ENCODE measurements at places on chromosomes 3 and 15.

- DNase-seq: no peak
Measured at GRCh38 chr3:126851934-126852333, 131.0 kb upstream of the PLXNA1 start.

DNA sequence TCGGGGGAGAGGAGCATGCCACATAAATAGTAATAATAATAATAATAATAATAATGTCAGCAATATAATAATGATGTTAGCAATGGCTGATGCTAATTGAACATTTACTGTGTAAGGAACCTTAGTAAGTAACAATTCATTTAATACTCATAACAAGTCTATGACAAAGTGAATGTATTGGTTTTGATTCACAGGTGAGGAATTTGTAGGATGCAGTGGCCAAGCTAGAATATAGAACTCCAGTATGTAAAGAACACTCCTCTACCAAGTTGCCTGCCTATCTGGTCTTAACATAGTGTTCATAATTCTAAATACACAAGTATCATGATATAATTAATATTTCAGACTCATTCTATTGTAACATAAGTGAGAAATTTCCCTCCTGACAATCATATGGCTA lies 1016.5 kb downstream of the ROBO1 start:
- no peak for DNase-seq

DNA sequence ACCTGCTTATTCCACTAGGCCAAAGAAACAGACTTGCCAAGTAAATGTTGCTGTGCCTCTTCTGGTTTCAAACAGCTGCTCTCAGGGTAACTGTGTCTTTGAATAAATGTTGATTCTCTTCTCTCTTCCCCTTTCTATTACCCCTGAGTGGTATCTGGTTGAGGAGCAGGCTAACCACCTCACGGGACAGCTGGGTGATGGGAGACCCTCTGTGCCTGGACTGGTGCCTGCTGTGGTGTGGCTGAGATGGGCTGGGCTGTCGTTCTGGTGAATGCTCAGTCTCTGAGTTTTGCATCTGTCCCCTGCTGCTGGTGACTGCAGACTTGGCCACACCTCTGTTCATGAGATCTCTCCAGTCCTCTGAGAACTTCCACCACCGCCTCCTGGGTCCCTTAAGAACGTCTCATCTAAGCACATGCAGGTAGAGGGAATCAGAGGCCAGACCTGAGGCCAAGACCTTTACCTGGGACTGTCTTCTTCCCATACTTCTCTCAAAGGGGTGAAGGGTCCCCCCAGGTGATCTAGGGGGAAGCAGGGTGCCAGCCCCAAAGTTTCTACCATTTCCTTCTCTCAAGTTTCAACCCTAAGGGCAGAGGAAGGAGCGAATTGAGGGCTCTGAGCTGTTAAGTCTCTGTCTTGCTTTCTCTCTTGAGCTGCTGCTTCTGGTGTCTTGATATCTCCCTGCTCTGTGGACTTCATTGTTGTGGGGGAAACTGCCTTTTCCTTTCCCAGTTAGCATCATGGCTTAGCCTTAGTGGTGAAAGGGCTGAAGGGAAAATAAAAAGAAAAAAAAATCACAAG lies 252.9 kb downstream of the EBLN2 start:
- no peak for DNase-seq

DNA sequence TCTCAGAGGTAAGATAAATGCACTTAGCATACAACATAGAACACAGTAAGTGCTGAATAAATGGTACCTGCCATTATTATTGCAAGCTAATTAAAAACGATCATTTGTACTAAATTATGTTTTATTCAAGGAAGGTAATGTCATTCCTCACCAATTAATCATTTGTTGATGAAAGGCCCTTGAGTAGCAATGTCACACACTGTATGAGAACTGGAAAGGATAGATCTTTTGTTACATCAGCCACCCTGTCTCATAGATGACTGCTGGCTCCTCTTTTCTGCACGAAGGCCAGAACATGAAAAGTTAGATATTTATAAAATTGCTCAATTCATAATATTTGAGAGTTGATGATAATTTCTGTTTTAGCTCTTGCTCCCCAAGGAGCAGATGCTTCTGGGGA lies 415.4 kb downstream of the RBMS3 start:
- no peak for DNase-seq

GRCh38 chr3:112647122-112647521 lies 6.2 kb upstream of the CCDC80 start:
- no peak for DNase-seq

GRCh38 chr3:26589678-26590077 lies 32.9 kb upstream of the LRRC3B start:
- DNase-seq: no peak
